ENCODE measurements at places on chromosomes 11 and 22. TPM values are rescaled to one million over a fixed set of nuclear protein-coding genes. Genes with fewer than 3 reads are reported as not detected.

Gene OR52A5
- not detected for total RNA-seq

DNA sequence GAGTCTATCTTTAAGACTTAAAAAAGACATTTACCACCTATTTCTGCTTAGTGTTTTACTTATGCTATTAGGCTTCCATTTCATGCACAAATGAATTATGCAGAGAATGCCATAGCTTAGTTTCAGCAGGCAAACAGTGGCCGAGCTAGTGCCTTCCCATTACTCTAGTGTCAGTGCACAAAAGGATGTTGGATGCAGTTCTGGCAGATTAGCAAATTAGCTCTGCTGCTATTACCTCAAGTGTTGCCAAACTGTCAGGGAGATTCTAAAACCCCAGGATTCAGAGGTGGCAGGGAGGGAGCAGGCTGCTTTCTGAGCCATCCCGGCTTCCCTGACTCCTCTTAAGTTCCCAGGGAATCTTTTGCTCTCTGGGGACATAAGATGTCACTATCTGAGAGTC, 209.4 kb upstream of the NCAM1 start:
- H3K36me3 ChIP-seq: no peaks in the 10 kb centered on the region
- H3K4me3 ChIP-seq: no peak overlapping the region
- H3K27ac ChIP-seq: no peak overlapping the region
- H3K4me1 ChIP-seq: peaks cover 11% of the 10 kb centered on the region

Gene ADM2
- not detected for total RNA-seq

GRCh38 chr11:1460396-1460985, 26.1 kb downstream of the MOB2 start:
- no peaks in the 10 kb centered on the region for H3K27me3 ChIP-seq
- peak overlapping the region; percentile 41 for H3K4me3 ChIP-seq
- no peaks in the 10 kb centered on the region for H3K36me3 ChIP-seq
- peak overlapping the region; percentile 94 for H3K27ac ChIP-seq

DNA sequence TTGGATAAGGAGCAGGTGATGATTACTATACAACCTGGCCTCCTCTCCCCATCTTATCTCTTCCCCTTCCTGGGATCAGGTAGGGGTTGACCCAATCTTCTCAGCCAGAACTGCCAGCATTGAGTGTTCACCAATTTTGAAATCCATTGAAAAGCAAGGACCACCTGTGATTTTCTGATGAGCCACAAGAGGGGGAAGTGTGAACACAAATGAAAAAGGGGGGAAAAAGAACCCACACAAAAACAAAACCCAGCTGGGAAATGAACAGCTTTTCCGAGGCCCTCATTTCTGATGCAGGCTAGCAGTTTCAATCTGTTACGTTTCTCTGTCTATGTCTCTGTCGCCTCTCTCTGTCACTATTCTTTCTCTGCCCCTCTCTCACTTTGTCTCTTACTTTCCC, 161.9 kb downstream of the INSC start:
- DNase-seq: no peak
- no peaks in the 10 kb centered on the region for H3K4me1 ChIP-seq
- H3K27ac ChIP-seq: no peak overlapping the region
- no peak overlapping the region for H3K4me3 ChIP-seq
